ENCODE measurements at places on chromosomes 2 and 18. TPM values are rescaled to one million over a fixed set of nuclear protein-coding genes. Genes with fewer than 3 reads are reported as not detected.

GRCh38 chr18:54608028-54608642, 17.1 kb downstream of the DYNAP start:
- no peaks in the 10 kb centered on the region for H3K4me1 ChIP-seq
- no peak overlapping the region for H3K27ac ChIP-seq
- H3K36me3 ChIP-seq = no peaks in the 10 kb centered on the region
- H3K4me3 ChIP-seq = no peak overlapping the region
- no peaks in the 10 kb centered on the region for H3K27me3 ChIP-seq

DNA sequence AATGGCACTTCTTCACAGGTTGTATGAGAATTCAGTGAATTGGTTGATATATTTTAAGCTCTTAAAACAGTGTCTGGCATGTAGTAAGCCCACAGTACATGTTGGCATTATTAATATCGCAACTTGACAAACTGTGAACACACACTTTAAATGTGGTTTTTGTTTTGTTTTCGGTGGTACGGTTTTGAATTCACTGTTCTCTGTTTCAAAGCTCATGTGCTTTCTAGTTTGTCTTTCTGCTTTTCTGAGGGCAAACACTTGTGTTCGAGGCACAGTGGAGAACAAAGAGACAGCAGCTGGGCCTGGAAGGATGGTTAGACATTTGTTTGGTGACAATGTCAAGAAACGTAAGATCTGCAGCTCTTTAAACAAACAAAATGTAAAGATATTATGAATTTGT, 276.5 kb upstream of the MC4R start:
- DNase-seq = no peak
- H3K36me3 ChIP-seq = no peaks in the 10 kb centered on the region
- no peaks in the 10 kb centered on the region for H3K27me3 ChIP-seq
- H3K4me3 ChIP-seq = no peak overlapping the region

GRCh38 chr18:79778291-79778791, 19.4 kb upstream of the KCNG2 start:
- H3K4me3 ChIP-seq = no peak overlapping the region
- H3K27ac ChIP-seq = no peak overlapping the region
- H3K27me3 ChIP-seq = peaks cover 25% of the 10 kb centered on the region

- no peak for DNase-seq
- no peaks in the 10 kb centered on the region for H3K36me3 ChIP-seq
- H3K4me3 ChIP-seq = no peak overlapping the region
These were observed 83.6 kb upstream of the ETAA1 start for GRCh38 chr2:67313536-67313935.

- no peak for DNase-seq
- no peaks in the 10 kb centered on the region for H3K36me3 ChIP-seq
- H3K27me3 ChIP-seq = no peaks in the 10 kb centered on the region
These were observed 411.1 kb downstream of the FIGN start for GRCh38 chr2:163324677-163325076.

The RNF152 gene
- not detected for polyA plus RNA-seq

DNA sequence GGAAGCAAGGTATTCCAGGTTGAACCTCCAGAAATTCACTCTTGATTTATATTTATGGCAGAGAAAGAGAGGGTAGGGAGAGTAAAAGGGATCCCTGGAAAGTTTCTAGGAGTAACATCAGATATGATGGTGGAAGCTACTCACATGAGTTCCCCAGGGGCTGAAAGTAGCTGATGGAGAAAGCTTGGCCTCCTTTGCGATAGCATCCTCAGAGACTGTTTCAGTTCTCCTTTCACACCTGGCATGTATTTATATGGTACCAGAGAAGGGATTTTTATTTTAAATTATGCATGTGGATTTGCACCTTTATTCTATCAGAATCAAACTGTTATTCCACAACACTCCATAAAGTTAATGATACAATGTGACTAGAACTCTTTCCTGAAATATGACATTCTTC, 126.3 kb upstream of the OSR1 start:
- H3K36me3 ChIP-seq = no peaks in the 10 kb centered on the region
- no peak overlapping the region for H3K4me3 ChIP-seq

- no peaks in the 10 kb centered on the region for H3K36me3 ChIP-seq
- H3K4me1 ChIP-seq = peaks cover 7% of the 10 kb centered on the region
- H3K27ac ChIP-seq = no peak overlapping the region
- H3K4me3 ChIP-seq = no peak overlapping the region
- DNase-seq = no peak
- H3K27me3 ChIP-seq = peaks cover 21% of the 10 kb centered on the region
These were observed 16.1 kb downstream of the SNORC start for GRCh38 chr2:232886176-232886575.

The ACVR1 gene
- 1.1 TPM for polyA plus RNA-seq

DNA sequence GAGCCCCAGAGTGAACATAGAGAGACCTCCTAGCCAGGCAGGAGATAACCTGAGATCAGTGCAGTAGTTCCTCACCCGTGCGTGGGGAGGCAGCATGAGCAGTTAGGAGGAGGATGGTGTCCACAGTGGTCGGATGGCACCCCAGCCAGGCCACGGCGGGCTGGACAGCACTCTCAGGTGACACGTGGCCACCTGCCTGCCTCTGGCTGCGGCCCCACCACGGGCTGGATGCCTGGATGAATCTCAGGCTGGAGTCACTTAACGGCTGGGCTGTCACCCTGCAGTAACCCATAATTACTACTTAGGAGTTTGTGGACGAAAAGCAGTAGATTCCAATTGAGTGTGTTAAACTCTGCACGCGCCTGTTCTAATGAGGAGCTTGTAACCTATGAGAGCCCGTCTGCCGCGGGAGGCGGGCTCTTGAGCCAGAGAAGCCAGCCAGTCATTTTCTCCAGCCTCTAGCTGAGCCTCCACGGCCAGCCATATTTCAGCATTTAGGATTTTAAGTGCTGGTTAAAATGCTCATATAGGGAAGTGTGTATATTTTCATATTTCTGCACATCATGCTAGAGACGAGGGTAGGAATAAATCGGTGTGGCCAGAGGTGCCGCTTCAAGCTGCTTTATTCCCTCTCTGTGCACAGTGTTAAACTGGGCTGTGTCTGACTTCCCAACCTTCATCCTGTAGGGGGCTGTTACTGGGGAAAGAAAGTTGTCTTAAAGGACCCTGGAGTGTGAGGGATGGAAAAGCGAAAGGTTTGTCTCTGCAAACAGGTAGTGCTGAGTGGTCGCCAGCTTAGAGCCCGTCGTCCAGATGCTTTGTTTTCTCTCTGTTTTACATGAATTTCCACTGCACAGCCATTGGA, 144.0 kb downstream of the GLI2 start:
- no peaks in the 10 kb centered on the region for H3K27me3 ChIP-seq
- no peak for DNase-seq
- no peaks in the 10 kb centered on the region for H3K36me3 ChIP-seq

The MC4R gene
- not detected for polyA plus RNA-seq

DNA sequence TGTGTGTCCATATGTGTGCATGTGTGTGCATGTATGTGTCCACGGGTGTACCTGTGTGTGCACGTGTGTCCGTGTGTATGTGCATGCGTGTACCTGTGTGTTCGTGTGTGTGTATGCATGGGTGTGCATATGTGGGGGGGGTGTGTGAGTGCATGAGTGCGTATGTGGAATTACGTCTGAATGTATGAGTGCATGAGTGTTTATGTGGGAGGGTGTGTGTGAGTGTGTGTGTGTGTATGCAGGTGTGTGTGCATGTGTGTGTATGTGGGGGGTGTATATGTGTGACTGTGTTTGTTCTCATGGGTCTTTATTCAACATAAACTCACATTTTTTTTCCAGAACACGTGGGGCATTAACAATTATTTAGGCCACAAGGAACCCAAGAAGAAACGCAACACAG, 208.4 kb downstream of the SNTG2 start:
- H3K27ac ChIP-seq = no peak overlapping the region
- no peaks in the 10 kb centered on the region for H3K27me3 ChIP-seq
- no peak overlapping the region for H3K4me3 ChIP-seq

DNA sequence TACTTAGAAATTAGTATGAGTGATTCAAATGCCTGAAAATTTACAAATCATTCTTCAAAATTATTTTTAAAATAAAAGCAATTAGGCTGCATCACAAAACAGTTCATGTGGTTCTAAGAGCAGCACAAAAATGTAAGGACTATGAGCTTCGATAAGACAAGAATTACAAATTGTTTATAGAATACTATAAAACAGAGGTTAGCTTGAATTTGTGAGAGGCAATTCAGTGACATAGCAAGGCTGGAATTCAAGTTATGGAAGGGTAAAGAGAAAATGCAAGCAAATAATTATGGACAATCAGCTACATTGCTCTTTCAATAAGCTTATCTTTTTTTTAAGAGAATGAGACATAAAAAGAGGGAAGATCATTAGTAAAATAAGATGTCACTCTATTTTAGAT, 7.1 kb upstream of the XIRP2 start:
- H3K27ac ChIP-seq = no peak overlapping the region
- no peaks in the 10 kb centered on the region for H3K27me3 ChIP-seq
- H3K4me1 ChIP-seq = no peaks in the 10 kb centered on the region
- no peak for DNase-seq
- no peaks in the 10 kb centered on the region for H3K36me3 ChIP-seq

The GPR45 gene
- not detected for polyA plus RNA-seq

Data from naive B cell (primary cell).